Inflammatory macrophage treated with lipopolysaccharide for 1 hour (primary cell): ENCODE measurements at places on chromosomes 5 and 9.

DNA sequence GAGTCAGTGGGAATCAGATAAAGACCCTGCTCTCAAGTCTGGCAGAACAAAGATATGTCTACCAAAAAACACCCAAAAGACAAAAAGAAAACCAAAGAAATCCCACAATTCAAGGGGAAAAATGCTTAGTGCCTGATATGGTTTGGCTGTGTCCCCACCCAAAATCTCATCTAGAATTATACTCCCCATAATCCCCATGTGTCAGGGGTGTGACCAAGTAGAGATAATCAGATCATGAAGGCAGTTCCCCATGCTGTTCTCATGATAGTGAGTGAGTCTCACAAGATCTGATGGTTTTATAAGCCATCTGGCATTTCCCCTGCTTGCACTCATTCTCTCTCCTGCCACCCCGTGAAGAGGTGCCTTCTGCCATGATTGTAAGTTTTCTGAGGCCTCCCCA is 13.4 kb downstream of the FBXO10 start:
- DNase-seq = peak; percentile 5

- peak; percentile 74 for DNase-seq
Measured at GRCh38 chr5:32193591-32193990, 19.5 kb upstream of the GOLPH3 start.

GRCh38 chr5:36066540-36067210 is at the start of gene UGT3A2:
TSS of gene UGT3A2 (minus strand) at chr5:36066882. CDS start at chr5:36066789, 93 bp downstream.
- no peak for DNase-seq

- no peak for DNase-seq
Measured at GRCh38 chr9:15149450-15149849, 157.6 kb downstream of the TTC39B start.

- DNase-seq = no peak
Measured at GRCh38 chr5:135648116-135648515, 69.3 kb upstream of the CXCL14 start.

- DNase-seq = no peak
Measured at GRCh38 chr5:1243487-1244130, 18.4 kb downstream of the SLC6A18 start.

DNA sequence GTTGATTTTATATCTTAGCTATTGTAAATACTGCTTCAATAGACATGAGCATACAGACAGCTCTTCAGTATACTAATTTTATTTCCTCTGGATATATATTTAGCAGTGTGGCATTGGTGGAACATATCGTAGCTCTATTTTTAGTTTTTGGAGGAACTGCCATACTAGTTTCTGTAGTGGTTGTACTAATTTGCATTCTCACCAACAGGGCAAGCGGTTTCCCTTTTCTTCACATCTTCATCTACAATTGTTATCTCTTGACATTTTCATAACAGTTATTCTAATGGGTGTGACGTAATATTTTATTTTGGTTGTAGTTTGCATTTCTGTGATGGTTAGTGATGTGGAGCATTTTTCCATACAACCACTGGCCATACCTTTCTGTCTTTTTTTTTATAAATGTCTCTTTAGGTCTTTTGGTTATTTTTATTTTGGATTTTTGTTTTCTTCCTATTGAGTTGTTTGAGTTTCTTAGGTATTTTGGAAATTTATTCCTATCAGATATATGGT is 32.5 kb downstream of the TAF11L14 start:
- no peak for DNase-seq

DNA sequence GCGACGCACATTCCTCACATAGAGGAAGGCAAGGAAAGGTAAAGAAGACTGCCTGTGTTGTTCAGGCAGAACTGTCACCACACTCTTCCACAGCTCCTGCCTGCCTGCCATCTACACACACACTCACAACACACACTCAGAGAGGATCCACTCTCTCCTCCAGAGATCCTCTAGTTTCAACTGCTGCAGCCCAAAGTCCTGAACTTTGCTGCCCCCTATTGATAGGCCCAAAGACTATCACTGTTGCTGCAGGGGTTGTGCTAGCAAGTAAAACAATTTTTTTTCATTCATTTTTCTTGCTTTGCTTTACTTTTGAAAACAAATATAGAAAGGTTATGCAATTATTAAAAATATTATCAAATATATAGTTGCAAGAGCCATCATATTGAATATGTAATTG is 5.9 kb upstream of the CFAP90 start:
- peak; percentile 15 for DNase-seq

GRCh38 chr9:130630506-130631330 is 33.7 kb upstream of the PRDM12 start:
- no peak for DNase-seq

DNA sequence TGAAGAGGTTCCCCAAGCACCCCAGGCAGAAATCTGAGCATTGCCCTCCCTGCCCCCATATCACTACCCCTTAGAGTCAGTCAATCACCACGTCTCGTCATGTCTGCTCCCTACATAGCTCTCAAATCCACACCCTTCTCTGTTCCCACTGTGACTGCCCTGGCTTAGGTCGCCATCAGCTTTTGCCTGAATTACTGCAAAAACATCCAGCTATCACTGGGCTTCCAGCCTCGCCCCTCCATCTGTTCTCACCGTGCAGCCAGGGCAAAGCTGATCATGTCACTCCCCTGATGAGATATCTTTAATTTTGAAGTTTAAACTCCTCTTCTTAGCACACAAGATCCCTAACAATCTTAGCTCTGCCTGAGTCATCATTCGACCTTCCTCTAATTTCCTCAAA is 89.6 kb upstream of the TBC1D2 start:
- DNase-seq = no peak

DNA sequence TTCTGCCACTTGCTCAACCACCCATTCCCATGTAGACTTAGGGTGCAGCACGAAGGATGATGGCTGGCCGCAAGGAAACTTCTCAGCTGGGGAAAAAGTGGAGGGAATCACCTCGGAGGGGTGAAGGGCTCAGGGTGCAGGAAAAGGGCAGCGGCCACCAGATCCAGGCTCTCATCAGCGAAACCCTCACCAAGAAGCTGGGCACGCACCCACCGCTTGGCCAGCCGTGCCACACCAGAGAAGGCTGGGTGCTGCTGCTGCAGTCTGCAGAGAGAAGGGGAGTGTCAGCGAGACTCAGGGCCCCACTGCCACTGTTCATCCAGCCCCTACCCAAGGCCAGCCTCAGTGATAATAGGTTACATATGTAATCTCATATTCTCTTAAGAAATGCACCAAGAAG is 8.6 kb downstream of the NOL6 start:
- DNase-seq = no peak

- peak; percentile 79 for DNase-seq
Measured at GRCh38 chr9:89576404-89576839, 28.4 kb upstream of the GADD45G start.

DNA sequence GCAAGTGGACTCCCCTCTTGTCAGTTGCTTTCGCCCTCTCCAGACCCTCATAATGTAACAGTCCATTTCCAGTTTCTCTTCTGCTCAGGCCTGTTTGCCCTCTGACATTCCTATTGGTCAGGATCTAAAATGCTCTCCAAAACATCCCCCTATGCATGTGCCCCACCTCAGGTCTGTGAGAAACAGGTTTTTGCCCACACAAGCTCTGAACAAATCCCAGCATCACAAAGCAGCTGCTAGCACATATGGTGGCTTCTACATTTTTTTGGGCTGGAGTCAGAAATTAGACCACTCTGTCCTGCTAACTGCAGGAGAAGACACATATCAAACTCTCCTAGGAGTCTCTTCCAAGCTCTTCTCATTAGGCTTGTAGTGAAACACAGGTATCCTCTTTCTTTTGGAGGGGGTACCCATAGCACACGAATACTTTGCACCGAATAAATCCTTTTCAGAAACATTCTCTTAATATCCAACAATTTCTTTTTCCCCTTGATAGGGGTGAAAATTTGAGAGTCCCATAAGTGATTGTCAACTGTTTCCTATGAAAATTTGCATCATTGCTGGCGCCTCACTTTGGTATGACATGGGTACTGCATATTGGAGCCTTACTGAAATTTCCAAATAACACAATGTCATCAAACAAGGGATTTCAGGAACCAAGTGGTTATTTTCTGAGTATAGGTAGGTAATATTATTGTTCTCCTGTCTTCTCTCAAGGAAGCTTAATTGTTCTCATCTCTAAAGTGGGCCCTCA is 19.3 kb upstream of the HSPA9 start:
- peak; percentile 37 for DNase-seq

DNA sequence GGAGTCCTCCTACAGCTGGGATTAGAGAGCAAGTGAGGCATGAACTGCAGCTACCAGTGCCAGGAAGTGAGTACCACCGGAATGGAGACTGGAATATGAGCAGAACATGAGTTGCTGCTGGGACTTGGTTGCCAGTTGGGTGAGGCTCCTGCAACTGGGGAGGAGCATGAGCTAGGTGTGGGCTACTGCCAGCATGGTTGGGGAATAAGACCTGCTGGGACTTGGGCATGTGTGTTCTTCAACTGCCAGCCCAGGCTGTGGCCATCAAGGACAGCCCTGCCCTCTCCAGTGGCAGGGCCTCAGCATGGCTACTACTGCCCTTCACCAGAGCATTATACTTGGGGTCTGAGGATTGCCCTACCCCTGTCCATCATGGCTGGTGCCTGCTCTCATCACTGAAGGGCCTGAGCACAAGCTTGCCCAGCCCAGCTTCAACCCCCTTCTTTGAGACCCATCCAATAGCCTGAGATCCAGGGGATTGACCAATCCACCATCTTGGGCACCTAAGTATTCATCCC is 665.0 kb downstream of the ELAVL2 start:
- DNase-seq = no peak

DNA sequence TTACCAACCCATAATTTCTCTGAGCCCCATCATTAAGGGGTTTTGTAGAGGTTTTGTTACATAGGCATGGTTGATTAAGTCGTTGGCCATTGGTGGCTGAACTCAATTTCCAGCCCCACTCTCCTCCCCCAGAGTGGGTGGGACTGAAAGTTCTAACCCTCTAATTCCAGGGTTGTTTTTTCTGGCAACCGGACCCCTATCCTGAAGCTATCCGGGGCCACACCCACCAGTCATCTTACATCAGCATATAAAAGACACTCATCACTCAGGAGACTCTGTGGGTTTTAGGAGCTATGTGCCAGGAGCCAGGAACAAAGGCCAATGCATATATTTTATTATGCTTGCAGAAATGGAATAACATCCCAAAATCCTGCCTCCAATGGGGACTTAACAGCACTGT is 186.0 kb downstream of the NXNL2 start:
- no peak for DNase-seq

DNA sequence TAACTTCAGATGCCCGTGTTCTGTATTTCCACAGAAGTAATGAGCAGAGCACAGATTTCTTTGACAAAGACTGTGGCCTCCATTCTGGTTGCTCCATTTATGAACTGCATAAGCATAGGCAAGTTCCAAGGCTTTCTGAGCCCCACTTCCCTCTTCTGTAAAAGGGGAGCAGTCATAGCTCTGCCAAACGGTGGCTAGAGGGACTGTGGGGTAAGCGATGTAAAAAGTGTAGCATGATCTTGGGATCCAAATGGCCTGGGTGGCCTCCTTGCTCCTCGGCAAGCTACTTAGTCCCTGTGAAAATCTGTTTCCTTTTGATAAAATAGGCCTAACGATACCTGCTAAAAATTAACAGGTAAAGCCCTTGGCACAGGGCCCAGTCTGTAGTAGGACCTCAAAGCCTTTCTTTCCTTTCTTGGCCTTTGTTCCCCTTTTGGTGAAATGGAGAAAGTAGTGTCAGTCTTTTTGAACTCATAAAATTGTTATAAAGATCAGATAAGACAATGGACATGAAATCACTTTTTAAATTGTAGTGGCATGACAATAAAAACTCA is 646.6 kb downstream of the ACTL7B start:
- no peak for DNase-seq

- no peak for DNase-seq
Measured at GRCh38 chr5:109347252-109347888, 62.4 kb downstream of the PJA2 start.

GRCh38 chr5:2519153-2519552 is 232.3 kb downstream of the IRX2 start:
- DNase-seq = no peak

GRCh38 chr5:143516249-143516648 is 112.8 kb upstream of the NR3C1 start:
- DNase-seq = no peak

DNA sequence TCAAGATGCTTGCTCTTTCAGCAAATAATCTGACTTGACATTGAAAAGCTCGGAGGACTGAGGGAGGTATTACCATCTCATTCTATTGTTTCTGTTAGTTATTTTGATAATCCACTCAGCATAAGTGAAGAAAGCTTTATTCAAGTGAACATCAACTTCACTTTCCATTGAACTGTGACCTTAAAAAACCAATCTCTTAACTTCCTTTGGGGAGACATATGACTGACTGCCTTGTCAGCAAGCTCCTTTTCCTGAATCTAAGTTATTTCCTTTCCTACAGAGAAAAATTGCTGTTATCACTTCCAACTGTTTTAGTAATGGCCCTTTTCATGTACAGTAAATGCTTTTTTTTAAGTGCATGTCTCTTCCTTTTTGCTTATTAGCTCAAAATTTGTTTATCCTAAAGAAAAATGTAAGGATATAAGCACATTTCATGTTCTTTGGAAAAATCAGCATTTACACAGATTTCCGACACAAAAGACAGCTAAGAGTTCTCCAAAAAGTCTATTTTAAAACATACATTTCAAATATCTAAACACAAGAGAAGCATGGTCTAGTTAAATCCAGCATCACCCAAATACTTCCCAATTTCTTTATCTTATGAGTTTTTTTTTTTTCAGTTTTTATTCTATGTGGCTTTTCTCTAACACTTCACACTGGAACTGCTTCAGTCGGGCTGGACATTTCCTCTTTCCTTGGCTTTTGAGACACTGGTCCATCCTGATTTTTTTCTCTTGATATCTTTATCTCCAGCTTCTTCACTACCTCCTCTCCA is 117.9 kb upstream of the DAB2 start:
- no peak for DNase-seq

DNA sequence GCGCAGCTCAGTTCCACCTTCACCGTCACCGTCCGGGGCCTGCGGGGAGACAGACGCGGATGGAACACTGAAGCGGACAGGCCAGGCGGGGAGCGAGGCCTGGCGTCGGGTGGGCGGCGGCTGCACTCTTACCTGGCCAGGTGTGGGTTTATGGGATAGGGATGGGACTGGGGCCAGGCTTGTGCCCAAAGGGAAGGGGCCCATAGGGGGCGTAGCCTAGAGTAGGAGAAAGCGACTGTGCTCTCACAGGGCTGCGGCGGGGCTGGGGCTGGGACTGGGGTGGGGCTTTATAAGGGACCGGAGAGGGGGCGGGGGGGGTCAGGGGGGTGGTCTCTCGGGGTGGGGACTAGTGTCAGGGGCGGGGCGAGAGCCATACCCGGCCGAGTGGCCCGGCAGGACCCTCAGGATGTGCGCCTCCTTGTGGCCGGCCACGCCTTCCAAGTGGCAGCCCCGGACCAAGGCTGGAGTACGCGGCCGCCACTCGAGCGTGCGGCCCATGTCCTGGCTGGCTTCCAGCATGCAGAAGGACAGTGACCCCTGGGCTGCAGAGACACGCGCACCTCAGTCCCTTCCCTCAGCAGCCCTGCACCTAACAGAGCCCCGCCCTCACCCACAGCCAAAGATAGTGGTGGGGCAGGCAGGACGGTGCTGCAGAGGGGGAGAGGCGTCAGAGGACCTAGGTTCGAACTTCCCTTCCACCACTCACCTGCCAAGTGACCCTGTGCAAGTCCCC is 22.8 kb downstream of the FPGS start:
- DNase-seq = no peak
